ENCODE measurements at places on chromosomes 1 and 21.

DNA sequence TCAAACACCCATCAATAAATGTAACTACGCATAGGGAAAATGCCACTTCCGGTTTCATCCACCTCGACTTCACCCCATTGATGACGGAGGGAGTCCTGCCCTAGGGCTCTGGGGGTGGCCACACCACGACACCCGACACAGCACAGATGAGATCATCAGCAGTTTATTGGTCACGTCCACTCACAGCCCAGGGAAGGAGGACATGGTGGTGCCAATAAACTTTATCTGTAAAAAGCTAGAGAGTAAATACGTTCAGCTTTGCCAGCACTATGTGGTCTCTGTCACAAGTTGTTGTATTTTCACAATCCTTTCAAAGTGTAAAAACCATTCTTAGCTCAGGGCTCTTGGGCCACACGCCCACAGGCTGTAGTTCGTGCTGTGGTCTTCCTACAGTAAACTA is 16.3 kb downstream of the SETD4 start:
- no peak for DNase-seq

- peak; percentile 79 for DNase-seq
Measured at GRCh38 chr1:182588500-182589396, at the start of gene RNASEL. Gene RNASEL (minus strand): TSS chr1:182589256. CDS start chr1:182586806, 2,450 bp downstream.

- no peak for DNase-seq
Measured at GRCh38 chr21:44903050-44903685, 17.5 kb downstream of the ITGB2 start.

GRCh38 chr1:216075339-216075738 is 347.9 kb downstream of the USH2A start:
- peak; percentile 23 for DNase-seq

GRCh38 chr1:151327903-151328674 is 873 bp upstream of the PI4KB start:
- peak; percentile 88 for DNase-seq

GRCh38 chr21:9767592-9768375 is 753.6 kb upstream of the TPTE start:
- DNase-seq: peak; percentile 43

GRCh38 chr1:3186526-3186921 is 117.5 kb downstream of the PRDM16 start:
- DNase-seq: no peak

DNA sequence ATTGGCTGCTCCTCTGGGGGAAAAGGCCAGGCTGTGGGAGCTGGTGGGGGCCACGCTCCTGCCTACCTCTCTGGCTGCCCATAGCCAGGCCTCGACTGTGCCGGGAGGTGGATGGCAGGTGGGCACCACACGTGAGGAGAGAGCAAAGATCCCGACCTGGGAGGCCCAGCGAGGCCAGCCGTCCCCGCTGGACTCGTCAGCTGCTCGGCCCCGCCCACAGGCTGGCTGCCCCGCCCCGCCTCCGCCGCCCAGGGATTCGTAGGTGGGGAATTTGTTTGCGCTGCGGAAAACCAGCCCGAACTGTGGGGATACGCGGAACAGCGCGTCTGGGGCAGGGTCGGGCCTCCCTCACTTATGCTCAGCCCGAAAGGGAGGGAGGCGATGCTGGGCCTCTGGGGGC is 31.7 kb downstream of the TP73 start:
- DNase-seq: peak; percentile 28

- DNase-seq: no peak
Measured at GRCh38 chr1:94651076-94651475, 109.5 kb upstream of the F3 start.

DNA sequence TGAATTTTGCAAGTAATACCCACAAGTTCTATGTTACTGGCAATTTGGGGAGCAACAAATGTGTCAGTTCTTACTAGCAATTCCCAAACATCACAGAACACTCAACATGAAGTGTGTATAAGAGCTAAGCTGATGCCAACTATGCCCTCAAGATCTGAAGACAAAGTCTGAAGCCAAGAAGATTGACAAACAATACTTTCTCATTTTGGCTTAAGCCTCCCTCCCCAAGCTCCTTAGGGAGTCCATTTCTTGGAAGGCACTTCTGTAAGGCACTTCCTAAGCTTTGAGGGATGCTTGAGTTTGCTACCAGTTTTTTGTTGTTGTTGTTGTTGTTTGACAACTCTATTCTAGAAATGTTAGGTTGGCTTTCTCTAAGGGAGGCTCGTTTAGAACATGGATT is 154.4 kb upstream of the ZNF644 start:
- DNase-seq: no peak

DNA sequence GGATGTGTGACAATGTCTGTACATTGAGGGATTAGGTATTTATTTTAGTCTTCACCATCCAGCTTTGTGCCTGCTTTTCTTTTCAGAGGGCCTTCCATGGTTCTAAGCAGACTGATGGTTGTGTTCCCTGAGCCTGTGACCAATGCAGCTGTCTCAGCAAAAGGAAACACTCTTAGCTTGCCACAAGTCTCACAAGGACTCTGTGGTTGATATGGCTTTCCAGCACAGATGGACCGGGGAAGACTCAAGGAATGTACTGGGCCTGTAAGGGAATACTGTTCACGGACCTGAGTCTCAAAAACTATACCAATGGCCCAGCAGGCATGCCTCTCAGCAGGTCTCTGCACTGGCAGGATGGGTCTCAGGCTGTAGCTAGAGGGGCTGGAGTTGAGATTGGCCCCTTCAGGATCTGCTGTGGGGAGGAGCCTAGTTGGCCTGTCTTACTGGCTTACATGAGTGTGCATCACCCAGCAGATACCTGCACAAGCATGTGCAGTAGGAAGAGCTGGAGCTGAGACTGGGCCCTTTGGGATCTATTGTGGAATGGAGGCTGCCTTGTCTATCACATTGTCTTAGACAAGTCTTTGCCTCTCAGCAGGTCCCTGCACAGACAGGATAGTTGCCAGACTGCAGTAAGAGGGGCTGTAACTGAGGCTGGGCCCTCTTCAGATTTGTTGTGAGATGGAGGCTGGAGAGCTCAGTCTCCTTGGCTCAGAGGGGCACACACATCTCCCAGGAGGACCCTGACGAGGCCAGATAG is 52.0 kb upstream of the PDC start:
- DNase-seq: no peak

- DNase-seq: no peak
Measured at GRCh38 chr1:3664700-3665375, 12.5 kb downstream of the TP73 start.

GRCh38 chr1:172781513-172782140 is 122.7 kb downstream of the FASLG start:
- DNase-seq: no peak

- DNase-seq: no peak
Measured at GRCh38 chr1:111596499-111596898, 23.1 kb upstream of the RAP1A start.

DNA sequence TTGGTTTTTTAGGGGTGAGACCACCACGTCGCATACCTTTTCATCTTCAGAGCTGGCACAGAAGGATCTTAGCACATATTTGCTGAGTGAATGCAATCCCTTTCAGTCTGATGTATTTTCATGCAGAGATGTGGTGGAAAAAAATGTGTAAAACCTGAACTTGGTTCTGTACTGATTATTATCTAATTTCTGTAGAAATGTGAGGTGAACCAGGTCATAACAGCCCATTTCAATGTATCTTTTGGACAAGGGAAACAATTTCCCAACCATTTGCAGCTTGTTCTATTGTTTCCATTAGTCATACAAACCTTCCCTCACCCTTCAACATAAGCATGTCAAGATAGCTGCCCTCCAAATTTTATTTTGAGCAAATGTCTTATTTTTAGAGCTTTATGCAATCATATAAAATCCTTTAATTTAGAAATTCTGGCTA is 46.8 kb upstream of the RUNX1 start:
- DNase-seq: no peak

DNA sequence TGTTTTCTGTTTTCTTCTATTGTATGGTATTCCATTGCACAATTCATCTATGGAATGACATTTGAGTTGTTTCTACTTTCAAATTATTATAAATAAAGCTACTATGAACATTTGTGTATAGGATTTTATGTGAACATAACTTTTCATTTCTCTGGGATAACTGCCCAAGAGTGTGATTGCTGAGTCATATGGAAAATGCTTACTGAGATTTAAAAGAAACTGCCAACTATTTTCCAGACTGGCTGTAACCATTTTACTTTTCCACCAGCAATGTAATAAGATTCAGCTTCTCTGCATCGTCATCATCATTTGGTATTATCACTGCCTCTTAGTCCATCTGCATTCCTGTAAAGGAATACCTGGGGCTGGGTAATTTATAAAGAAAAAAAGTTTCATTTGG is 779.6 kb upstream of the PRMT6 start:
- DNase-seq: no peak

- DNase-seq: no peak
Measured at GRCh38 chr21:18985584-18985983, 582.0 kb upstream of the TMPRSS15 start.

DNA sequence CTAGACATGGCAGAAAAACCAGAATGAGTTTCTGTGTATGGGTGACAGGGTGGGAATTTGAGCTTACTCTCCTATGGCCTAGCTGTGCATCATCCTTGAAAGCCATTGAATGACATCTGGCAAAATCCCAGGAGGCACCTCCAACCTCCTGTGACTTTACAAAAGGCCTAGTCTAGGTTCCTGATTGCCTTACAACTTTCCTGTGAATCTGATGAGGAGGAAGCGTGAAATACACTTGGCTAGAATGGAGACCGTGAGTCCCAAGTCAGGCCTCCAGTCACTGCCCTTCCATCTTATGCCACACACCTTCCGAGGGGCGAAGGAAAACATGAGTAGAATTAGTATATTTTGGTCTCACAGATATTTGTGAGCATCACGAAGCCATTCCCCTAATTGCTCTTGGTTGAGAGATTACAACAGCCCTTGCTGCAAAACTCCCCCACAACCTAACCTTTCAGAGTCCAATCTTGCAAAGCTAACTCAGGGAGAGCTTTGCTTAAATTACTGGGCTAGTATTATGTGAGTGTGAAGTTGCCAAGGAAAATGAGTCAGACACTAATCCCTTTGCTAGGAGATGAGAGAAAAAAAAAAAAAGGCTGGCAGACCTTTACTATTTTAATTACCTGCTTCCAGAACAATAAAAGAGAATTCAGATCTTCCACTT is 36.3 kb upstream of the PAXBP1 start:
- DNase-seq: peak; percentile 79

GRCh38 chr1:234848972-234849649 is 239.1 kb upstream of the IRF2BP2 start:
- DNase-seq: no peak

- DNase-seq: no peak
Measured at GRCh38 chr21:37742532-37742931, 173.7 kb downstream of the KCNJ6 start.

DNA sequence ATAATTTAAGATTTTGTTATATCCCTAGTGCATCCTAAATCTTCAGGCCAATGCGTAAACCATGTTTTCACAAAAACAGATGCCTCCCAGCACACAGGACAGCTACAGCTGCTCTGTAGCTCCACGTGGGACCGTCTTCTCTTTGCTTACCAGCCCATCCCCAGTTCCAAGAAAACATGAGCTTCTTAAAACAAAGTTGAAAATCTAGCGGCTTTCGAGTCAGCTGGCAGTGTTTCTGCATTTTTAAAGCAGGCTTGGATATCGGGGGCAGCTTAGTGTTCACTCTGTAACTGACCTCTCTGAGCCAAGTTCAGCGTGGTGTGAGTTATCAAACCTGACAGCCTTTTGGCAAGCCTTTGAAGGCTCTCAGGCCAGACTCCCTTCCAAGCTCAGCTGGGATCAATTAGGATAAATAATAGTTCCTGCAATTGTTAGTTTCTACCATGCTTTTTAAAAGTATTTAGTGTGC is 881.5 kb downstream of the LTN1 start:
- peak; percentile 8 for DNase-seq

DNA sequence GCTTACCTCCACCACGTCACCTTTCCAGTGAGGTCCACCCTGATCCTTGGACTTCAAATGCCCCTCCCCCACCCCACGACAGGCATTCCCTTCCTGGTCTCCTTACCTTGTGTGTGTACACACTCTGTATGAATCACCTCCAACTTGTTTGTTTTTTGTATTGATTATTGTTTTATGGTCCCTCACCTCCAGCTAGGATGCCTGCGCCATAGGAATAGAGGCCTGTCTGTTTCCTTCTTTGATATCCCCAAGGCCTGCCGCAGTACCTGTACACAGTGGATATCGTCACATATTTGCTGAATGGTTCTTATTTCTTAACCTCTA is 219.6 kb upstream of the POU3F1 start:
- no peak for DNase-seq

DNA sequence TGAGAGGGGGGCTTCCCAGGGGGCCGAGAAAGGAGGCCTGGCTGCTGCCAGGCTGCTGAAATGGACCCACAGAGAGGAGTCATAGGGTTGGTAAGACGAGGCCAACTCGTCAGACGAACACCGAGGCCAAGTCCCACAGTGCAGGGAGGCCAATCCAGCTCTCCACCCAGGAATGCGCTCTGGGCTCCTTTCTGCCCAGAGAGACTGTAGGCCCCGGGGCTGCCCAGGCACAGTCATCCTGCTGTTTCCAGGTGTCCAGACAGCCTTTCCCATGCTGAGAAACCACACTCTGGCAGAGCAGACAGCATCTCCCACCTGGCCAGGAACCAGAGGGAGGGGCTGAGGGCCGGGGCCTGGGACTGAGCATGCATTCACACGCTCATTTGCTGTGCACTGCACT is 26.7 kb upstream of the RSPO1 start:
- DNase-seq: no peak

DNA sequence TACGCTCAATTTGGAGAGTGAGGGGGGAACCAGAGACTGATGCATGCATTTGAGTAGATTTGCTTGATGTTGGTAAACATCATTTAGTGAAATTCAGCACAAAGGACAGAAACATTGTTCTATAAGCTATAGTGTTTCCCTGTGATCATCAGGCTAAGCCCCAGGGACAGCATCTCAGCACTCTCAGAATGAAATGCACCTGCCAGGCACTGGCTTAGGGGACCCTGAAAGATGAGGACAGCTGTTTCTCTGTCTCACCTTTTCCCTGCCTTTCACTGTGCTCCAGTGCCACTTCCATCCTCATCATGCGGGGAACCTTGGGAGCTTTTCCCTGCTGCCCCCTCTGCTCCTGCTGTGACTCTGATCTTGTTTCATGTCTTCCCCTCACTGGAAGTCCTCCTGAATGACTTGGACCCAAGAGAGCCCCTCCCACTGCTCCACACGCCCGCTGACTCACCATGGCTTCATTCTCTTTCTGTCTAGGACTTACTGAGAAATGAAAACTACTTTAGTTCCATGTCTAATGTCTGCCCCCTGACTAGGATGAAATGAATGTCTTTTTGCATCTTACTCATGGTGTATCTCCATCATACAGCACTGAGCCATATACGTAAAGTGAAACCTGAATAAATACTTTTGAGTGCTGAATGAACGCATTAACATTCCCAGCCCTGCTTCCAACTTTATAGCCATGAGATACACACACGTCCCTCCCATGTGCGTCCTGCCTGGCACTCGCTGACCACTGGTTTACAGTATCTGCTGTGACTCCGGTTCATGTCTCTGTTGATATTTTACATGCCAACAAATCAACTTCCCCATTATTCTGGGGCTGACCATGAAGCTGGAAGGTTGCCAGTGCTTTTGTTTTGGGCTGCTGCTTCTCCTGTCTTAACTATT is 182.0 kb downstream of the PCP4 start:
- no peak for DNase-seq

GRCh38 chr1:238232084-238232710 is 341.5 kb upstream of the ZP4 start:
- DNase-seq: peak; percentile 93

- DNase-seq: no peak
Measured at GRCh38 chr1:151939779-151940178, 30.5 kb upstream of the THEM4 start.
